ENCODE measurements at places on chromosomes 12 and 14.

- DNase-seq: no peak
These were observed 3.0 kb upstream of the PIANP start for GRCh38 chr12:6703631-6704030.

- DNase-seq: peak; percentile 55
These were observed 13.7 kb upstream of the TCTN1 start for GRCh38 chr12:110600254-110600653.

- DNase-seq: no peak
These were observed 3.0 kb downstream of the NCOR2 start for GRCh38 chr12:124564232-124564958.

GRCh38 chr12:118347916-118348315, 24.8 kb downstream of the TAOK3 start:
- no peak for DNase-seq

- no peak for DNase-seq
These were observed 7.2 kb downstream of the MYL6 start for GRCh38 chr12:56165369-56165768.

- no peak for DNase-seq
These were observed 53.3 kb downstream of the BICD1 start for GRCh38 chr12:32159925-32160324.
